ENCODE measurements at places on chromosomes 7 and 10.
A peak's percentile ranks its signal among the peaks of the same experiment; 100 is the strongest.

DNA sequence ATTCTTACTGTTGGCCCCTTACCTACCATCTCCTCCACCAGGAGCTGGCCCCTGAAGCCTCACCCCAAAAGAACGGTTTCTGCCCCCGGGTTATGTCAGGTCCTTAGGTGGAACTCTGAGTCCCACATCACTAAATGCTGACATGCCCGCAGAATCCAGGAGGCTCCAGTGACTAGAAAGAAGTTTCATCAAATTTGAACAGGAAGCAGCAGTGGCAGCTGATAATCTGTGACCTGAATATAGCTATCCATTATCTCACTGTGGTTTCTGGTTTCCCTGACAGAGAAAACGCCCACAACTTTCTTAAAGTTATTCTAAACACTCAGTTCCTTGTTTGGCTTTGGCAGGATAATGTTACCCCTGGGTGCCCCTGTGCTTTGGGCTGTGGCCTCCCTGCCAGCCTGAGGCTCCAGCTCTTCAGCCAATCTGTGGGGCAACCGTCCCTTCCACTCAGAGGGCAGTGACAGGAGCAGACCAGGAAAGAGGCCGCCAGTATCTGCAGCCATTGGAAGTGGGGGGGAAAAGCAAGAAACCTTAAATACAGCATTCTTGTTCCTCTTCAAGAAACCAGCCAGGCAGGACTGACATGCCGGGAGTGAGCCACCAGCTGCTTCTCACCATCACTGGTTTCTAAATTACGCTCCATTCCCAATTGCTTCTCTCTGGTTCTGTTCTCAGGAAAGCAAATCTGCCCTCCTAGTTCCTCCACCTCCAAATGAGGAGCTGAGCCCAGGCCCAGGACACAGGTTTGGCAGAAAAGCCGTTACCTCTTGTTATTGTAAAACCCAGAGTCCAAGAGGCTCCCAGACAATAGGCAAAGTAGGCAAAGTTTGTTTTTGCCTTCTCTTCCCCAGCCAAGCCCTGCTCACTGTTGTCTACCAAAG is 41.2 kb upstream of the VCL start:
- DNase-seq: peak; percentile 84

GRCh38 chr10:21946946-21947345 is 56.6 kb downstream of the DNAJC1 start:
- DNase-seq: no peak

- no peak for DNase-seq
These were observed 280.5 kb downstream of the WDR11 start for GRCh38 chr10:121131426-121132265.

- no peak for DNase-seq
These were observed 131.4 kb upstream of the PDLIM1 start for GRCh38 chr10:95422233-95422632.

DNA sequence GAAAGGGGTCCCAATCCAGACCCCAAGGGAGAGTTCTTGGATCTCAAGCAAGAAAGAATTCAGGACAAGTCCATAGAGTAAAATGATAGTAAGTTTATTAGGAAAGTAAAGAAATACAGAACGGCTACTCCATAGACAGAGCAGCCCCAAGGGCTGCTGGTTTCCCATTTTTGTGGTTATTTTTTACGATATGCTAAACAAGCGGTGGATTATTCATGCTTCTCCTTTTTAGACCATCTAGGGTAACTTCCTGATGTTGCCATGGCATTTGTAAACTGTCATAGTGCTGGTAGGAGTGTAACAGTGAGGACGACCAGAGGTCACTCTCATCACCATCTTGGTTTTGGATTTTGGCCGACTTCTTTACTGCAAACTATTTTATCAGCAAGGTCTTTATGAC is 1033.4 kb downstream of the SORCS3 start:
- no peak for DNase-seq

DNA sequence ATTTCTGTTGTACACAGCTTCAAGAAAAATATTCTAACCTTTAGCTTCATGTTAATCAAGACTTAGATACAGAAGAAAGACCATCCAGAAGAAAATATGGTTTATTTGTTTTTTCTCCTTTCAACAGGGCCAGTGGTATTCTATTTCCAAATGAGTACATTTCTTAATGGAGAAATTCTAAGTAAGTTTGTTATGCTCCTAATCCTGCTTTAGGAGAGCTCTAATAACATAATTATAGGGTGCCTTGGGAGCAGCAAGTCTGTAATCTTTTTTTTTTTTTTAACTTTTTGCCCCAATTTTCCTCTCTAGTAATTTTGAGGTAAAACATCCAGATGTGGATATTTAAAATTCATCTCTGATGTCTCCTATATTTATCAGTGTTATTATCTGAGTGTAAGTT is 98.1 kb downstream of the ADD3 start:
- no peak for DNase-seq

- no peak for DNase-seq
These were observed 1050.0 kb upstream of the GHITM start for GRCh38 chr10:83089335-83089734.

- DNase-seq: no peak
These were observed 3.3 kb upstream of the PLXDC2 start for GRCh38 chr10:19812976-19813375.

GRCh38 chr10:86349940-86350630 is 16.5 kb downstream of the GRID1 start:
- no peak for DNase-seq

DNA sequence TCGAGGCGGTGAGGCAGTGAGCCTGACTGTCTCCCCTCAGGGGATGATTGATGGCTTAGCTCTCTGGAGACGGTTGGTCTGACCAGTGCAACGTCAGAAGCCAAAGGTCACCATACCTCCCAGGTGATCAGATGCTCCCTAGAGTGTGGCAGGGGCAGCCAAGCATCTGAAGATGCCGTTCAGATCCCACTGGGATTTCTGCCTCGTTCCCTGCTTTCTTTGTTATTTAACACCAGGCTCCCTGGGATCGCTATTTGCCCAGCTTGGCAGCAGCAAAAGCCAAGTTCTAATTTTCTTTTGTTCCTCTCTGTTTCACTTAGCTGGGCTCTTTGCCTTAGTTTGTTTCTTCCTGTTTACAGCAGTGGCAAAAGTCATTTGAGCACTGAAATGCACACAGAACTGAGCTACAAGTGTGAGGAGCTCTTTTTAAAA is 53.5 kb upstream of the SVIL start:
- no peak for DNase-seq

GRCh38 chr10:22740180-22740579 is 25.8 kb upstream of the PIP4K2A start:
- no peak for DNase-seq

GRCh38 chr7:98130959-98131358 is 24.3 kb downstream of the LMTK2 start:
- DNase-seq: no peak

DNA sequence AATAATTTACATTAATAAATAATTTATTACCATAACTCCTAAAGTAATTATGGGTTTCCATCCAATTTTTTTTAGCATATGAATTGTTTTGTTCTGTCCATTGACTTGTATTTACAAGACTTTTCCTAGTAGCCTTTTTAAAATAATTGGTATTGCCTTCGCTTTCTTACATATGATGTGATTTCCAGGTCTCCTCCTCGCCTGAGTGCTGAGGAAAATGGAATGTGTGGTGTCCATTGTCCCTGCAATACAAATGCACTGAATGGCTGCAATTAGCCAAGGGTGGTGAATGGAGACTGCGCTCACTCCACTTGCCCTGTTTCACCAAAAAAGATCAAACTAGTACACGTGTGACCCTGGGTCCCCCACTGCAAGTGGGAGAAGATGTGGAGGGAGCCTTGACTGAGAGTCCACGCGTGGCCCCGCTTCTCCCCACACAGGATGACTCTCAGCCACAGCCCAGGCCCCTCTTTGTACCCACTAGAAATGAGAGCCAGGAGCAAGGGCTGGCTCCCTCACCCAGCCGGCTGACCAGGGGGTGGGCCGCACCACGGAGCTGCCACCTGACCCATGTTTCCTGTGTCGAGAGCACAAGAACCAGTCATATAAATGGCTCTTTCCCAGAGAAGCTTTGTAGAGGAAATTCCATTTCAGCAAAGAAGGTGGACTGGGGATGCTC is 52.6 kb downstream of the FAM53B start:
- DNase-seq: no peak

DNA sequence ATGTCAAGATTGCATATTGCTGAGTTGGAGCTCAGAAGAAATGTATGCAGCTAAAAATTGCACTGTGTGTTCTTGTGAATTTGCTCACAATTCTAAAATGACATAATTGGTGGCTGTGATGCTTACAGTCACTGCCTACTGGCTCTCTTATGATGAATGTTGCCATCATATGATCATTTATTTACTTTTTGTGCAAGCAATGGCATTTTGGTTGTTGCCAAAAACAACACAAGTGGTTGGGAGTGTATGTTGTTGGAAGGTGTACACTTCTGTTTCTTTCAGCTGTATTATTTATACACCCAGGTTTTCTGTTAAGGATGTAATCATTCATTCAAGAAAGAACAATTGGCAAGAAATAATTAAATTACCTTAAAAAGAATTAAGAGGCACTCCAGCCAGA is 28.9 kb downstream of the PON1 start:
- no peak for DNase-seq

GRCh38 chr7:155533827-155534690 is 12.3 kb downstream of the CNPY1 start:
- peak; percentile 41 for DNase-seq

DNA sequence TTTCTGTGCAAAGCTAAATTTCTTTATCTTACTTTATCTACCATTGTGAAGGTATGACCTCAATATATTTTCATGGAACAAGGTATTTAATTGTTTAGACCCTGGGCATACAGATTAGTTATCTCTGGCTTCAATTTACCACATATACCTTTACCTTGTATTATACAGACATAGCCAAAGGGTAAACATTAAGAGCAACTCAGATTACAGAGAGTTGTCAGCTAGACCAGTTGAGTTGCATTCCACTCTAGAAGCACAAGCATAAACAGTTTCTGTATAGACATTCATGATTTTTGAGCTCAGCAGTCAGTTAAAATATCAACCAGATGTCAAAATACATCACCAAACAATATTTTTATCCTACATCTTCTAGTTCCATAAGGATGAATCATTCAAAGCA is 857.3 kb upstream of the ZWINT start:
- no peak for DNase-seq

DNA sequence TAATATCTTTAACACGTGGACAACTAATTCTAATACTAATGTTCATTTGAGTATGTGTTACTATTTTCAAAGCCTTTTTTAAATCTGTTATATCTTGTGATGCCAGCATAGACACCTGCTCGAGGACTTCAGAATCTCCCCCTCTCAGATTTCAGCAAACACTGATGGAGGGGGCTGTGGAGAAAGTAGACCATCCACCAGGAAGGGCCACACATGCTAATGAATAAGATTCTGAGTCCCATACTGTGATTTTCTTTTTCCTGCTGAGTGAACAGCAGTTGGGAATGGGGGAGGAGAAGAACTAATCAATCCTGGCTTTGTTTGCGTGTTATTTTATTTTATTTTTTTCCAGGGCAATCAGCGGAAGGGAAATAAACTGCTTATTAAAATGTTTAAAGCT is 157.9 kb upstream of the CSTF2T start:
- DNase-seq: no peak

- no peak for DNase-seq
These were observed 24.3 kb downstream of the CBLL1 start for GRCh38 chr7:107768263-107768662.

GRCh38 chr7:24245362-24245761 is 38.6 kb upstream of the NPY start:
- no peak for DNase-seq

DNA sequence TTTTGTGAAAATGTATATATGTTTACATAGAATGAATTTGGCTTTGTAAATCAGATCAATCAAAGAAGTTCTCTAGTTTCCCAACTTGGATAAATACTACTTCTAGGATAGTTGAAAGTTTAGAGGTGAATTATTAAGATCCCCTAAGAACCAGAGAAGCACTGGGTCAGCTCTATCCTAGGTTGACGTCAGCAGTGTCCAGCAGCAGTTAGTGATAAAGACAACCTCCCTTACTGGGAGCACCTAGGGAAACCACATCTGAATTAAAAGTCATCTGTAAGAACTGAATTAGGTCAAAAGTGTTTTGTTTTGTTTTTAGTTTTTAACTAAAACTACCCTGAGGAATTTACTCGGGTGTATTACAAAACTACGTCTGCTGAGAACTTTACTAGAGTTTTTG is 178.0 kb downstream of the POLR1F start:
- no peak for DNase-seq

DNA sequence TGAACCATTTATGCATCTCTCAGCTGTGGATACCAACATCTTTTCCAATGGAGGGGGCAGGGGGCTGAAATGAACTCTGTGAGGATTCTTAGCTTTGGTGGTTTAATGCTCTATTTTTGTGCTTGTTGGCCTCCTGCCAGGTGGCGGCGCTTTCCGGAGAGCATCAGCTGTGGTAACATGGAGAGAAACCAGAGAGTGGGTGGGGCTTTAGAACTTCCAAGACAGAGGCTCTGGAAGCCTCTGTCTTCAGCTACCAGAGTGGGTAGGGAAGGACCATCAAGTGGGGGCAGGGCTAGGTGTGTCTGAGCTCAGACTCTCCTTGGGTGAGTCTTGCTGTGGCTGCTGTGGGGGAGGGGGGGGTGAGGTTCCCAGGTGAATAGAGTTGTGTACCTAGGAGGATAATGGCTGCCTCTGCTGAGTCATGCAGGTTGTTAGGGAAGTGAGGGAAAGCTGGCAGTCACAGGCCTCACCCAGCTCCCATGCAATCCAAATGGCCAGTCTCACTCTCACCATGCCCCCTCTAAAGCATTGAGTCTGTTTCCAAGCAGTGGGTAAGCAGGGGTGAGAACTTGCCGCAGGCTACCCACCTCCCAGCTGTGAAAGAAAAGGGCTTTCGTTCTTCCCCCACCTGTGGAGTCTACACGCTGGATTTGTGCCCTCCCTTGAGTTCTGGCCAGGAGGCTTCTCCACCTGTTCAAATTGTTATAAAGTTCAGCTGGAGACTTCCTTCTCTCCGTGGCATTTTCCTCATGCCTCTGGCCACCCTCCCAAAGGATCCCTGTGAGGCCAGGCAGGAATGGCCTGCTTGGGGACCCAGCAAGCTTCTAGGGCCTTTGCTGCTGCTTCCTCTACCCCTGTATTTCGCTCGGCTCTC is 527.0 kb downstream of the NEBL start:
- peak; percentile 0 for DNase-seq

DNA sequence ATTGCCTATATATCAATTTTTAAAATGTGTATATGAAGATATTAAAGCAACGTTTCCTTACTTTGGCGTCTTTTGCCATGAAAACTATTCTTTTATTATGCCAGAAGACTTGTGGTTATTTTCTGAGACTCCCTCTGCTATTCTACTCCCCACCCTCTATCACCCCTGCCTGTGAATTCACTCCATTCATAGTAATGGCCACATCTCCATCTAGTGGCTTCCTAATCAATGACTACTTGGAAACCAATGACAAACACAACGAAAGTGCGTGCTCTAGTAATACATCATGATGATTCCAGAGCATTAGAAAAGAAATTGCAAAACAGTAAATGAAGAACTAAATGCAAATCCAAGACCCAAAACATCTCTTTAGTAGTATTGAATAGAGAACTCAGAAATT is 186.7 kb upstream of the HGF start:
- DNase-seq: peak; percentile 26

- no peak for DNase-seq
These were observed 8.7 kb downstream of the ZNF365 start for GRCh38 chr10:62382831-62383230.

- DNase-seq: no peak
These were observed 141.9 kb downstream of the CUX1 start for GRCh38 chr7:101959342-101959741.

GRCh38 chr10:55311848-55312635 is 511.0 kb upstream of the PCDH15 start:
- no peak for DNase-seq

All from Jurkat, Clone E6-1 (cell line).